Astrocyte (in vitro differentiated cells and primary cell): ENCODE measurements at places on chromosomes 1 and 21. TPM values are rescaled to one million over a fixed set of nuclear protein-coding genes. Genes with fewer than 3 reads are reported as not detected.

TEX38 gene
- not detected in 2 replicates for total RNA-seq

AGPAT3 gene
- total RNA-seq, result 34.7 and 35.6 TPM in 2 replicates

RCC2 gene
- 97.4 and 103 TPM in 2 replicates for total RNA-seq

FCRL6 gene
- not detected in 2 replicates for total RNA-seq

CNR2 gene
- total RNA-seq, result not detected in 2 replicates

SELL gene
- total RNA-seq, result 0.54 and 1.5 TPM in 2 replicates

S100A14 gene
- 0.38 and 0.57 TPM in 2 replicates for total RNA-seq

LRRIQ3 gene
- 0.19 and 0.52 TPM in 2 replicates for total RNA-seq

PLCH2 gene
- total RNA-seq, result 2.0 and 2.2 TPM in 2 replicates

ADGRL4 gene
- total RNA-seq, result 18.7 and 19.6 TPM in 2 replicates

TIE1 gene
- 0.87 and 0.98 TPM in 2 replicates for total RNA-seq

RORC gene
- not detected in 2 replicates for total RNA-seq

NDUFV3 gene
- 42.5 and 45.7 TPM in 2 replicates for total RNA-seq

CHI3L2 gene
- 0.65 TPM in 1 of 2 replicates, not detected in the other for total RNA-seq

MSH4 gene
- total RNA-seq, result 0.34 and 0.43 TPM in 2 replicates

FAM72C gene
- 0.41 and 0.61 TPM in 2 replicates for total RNA-seq

LMOD1 gene
- 13.2 and 14.9 TPM in 2 replicates for total RNA-seq

RBM11 gene
- 2.6 and 3.4 TPM in 2 replicates for total RNA-seq

CYP4A22 gene
- total RNA-seq, result not detected in 2 replicates

HRNR gene
- total RNA-seq, result not detected in 2 replicates

AK5 gene
- 1.7 and 4.4 TPM in 2 replicates for total RNA-seq

CORT gene
- total RNA-seq, result 0.23 and 0.29 TPM in 2 replicates

SCMH1 gene
- 18.0 and 18.4 TPM in 2 replicates for total RNA-seq

SPRR3 gene
- 0.70 and 3.0 TPM in 2 replicates for total RNA-seq

NR1I3 gene
- not detected in 2 replicates for total RNA-seq

ORC1 gene
- total RNA-seq, result 1.1 and 2.1 TPM in 2 replicates

SMPDL3B gene
- total RNA-seq, result 2.2 and 2.5 TPM in 2 replicates

CAPN2 gene
- total RNA-seq, result 340 and 391 TPM in 2 replicates

KIAA0040 gene
- 5.0 and 5.2 TPM in 2 replicates for total RNA-seq

SYNJ1 gene
- total RNA-seq, result 11.9 and 12.9 TPM in 2 replicates

GNG4 gene
- total RNA-seq, result 2.6 and 3.8 TPM in 2 replicates

RGS16 gene
- total RNA-seq, result 4.3 and 5.7 TPM in 2 replicates

GBP4 gene
- total RNA-seq, result 0.32 and 0.34 TPM in 2 replicates

PRAMEF9 gene
- not detected in 2 replicates for total RNA-seq

KLHDC7A gene
- total RNA-seq, result 0.14 and 0.17 TPM in 2 replicates

OR2L2 gene
- not detected in 2 replicates for total RNA-seq
